ENCODE measurements at places on chromosomes 13 and 19.
A peak's percentile ranks its signal among the peaks of the same experiment; 100 is the strongest.

GRCh38 chr19:14160017-14160703 is 23.8 kb upstream of the ASF1B start:
- no peak for DNase-seq

DNA sequence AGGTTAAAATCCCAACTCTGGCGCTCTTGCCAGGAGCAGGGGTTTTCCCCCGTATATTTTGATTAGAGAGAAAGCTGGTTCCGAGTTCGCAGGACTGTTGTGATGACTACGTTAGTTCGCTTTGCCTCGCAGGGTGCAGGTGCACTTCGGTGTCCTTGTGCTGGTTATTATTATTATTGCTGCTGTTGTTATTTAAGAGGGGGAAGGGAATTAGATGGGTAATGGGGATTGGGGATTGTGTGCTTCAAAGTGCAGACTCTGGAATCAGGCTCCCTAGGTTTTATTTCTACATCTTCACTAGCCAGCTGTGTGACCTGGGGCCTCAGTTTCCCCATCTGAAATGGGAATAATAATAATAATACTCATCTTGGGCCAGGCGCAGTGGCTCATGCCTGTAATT is 15.2 kb downstream of the ACP7 start:
- no peak for DNase-seq

GRCh38 chr13:91174886-91175501 is 172.5 kb upstream of the MIR17HG start:
- peak; percentile 25 for DNase-seq

GRCh38 chr13:103315711-103316110 is 249.5 kb upstream of the SLC10A2 start:
- DNase-seq: no peak

DNA sequence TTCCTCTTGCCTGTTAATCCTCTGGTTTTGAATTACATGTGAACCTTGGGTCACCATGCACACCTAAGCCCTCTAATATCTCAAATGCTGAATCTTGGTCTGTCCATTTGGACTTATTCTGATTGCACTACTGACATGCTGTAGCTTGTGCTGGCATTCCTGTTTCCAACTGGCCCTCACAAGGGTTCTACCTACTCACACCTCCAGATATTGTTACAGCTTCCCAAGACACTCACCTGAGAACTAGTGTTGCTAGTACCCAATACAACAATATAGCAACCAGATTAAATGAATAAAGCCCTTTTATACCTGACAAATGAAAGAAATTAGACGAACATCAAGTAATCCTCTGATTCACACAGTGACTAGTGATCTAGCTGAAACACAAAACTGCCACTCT is 16.6 kb downstream of the TEX30 start:
- no peak for DNase-seq

- DNase-seq: no peak
Measured at GRCh38 chr19:941292-942132, 15.7 kb downstream of the ARID3A start.

GRCh38 chr13:44458313-44458975 is 84.8 kb downstream of the SERP2 start:
- DNase-seq: no peak

- DNase-seq: no peak
Measured at GRCh38 chr19:5684694-5685430, 4.0 kb downstream of the HSD11B1L start.

DNA sequence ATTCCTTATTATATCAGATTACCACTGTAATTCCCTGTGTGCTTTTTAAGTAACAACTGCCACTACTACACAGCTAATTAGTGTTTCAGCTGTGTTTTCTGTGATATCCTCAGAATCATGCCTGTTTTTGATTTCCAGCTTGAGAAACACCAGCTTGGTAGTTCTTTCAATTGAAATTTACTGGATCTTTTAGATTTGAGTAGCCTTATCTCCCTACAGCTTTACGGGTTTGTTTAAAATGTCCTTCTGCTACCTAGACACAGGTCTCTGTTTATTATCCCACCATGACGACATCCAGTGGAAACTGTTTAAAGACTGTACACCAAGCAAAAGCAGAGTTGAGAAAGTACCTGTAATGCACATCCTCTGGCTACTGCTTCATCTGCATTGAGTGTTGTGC is 12.1 kb downstream of the HSPH1 start:
- no peak for DNase-seq

GRCh38 chr13:40208517-40208916 is 457.9 kb downstream of the FOXO1 start:
- DNase-seq: no peak

DNA sequence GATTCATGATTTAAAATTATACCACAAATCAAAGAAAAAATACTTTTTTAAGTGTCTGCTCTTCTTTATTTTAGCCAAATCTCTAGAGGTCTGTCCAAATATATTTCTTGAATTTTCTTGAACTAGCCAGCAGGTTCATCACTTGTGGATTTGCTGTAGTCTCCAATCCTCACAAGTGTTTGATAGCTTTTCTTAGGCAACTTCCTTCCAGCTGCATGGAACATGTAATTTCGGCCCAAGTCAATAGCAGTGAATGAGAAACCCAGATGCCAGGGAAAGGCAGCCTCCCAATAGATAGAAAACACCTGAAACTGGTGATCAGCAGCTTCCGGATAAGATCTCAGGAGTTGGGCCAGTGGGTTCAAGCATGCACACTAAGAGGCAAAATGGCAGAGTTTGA is 15.6 kb upstream of the RNASEH2B start:
- DNase-seq: no peak

Measured in ACHN (cell line).